ENCODE measurements at places on chromosomes 12 and 14. TPM values are rescaled to one million over a fixed set of nuclear protein-coding genes. Genes with fewer than 3 reads are reported as not detected.

DNA sequence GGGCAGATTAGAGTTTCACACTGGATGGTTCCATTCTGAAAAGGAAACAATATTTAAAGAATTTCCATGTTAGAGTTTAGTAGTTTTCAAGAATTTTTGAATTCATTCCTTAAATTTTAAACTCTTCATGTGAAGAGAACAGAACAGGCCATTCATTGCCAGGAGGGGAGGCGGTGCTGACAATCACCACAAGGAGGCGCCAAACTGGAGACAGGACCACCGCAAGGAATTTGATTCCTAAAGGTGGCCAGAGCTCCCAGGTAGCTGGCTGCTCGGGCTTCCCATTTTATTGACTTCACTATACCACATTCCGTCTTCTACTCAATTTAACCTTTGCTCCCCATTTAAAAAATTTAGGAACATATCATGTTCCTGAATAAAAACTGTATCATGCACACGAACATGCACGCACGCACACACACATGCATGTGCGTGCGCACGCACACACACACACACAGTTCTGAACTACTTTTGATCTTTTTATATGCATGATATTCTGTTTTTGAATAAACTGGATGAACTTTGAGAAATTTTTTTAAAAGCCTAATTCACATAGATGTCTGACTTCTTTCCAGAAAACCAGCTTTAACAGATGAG, 101.2 kb downstream of the NELL2 start:
- peak; percentile 54 for DNase-seq

The CHGA gene
- total RNA-seq = not detected

DNA sequence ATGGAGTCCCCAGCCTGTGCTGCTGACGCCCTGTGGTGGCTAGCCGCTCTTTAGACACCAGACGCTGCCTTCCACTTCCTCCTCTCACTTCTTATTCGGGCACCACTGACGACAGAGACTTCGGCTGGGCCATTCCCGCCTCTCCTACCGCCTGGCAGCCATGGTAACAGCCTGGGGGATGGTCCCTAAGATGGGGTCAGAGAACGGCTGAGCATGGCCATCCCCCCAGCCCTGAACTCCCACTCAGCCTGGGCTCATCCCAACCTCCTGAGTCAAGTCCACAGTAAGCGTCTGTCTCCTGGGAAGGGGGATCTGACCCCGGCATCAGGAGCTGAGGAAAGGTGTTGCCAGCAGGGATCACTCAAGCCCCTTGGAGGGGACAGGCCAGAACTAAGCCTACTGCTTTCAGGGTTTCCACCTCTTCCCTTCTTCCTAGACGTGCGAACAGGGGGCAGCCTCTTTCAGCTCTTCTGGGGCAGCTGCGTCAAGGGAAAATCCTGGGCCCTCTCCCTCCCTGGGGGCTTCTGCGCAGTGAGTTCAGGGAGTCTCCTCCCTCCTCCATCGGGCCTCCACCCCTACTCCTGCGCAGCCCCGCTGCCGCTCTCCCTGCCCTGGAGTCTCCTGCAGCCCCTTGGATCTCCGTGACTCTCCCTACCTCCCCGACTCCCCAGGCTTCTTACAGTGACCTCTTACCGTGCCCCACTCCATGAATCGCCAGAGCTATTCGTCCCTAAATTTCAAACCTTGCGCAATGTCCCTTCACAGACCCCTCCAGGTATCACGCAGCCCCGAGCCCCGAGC, 643 bp upstream of the TAMALIN start:
- DNase-seq = no peak

- DNase-seq = no peak
Observed at GRCh38 chr12:127664901-127665300, 602.1 kb upstream of the TMEM132C start.

GRCh38 chr12:127774828-127775227, 492.1 kb upstream of the TMEM132C start:
- DNase-seq = no peak

DNA sequence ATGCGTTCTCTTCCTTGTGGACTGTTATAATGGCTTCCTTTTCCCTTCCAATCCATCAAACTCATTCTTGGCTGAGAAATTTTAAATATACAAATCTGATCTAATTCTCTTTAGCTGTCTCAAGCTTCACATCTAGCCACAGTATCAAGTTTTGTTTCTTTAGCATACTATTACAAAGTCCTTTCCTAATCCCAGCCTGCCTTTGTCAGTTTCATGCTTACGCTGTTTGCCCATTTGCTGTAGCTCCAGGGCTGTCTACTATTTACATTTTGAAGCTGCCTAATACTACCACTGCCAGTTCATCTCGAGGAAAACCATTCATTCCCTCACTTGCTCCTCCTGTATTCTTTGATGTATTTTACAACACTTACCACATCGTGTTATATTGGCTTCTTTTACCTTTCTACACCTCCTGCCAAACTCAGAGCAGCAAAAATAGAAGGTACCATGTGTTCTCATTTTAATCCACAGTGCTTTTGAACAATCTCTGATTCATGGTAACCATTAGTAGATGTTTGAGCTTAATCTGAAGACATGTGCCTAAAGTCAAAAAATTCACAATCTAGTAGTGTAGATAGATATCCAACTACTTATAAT, 42.9 kb downstream of the ARID4A start:
- DNase-seq = no peak

All from PC-3 (cell line).